ENCODE measurements at places on chromosomes 4 and X.

DNA sequence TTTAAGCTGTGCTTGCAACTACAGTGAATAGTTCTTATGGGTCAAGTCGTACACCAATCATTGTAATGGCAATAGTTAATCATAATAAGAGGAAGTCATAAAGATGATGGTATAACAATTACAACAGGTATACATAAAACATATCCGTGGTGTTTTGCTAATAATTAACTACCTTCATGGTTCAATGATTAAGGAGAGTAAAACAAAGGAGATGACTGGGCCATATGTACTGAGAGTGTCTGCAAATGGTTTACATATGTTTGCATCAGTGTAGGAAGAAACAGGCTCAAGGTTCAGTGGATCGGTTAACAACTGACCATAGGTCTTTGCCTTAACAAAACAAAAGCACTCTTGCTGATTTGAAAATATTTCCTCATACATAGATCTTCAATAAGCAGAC is 253.0 kb downstream of the COX7B2 start:
- no peak for DNase-seq

DNA sequence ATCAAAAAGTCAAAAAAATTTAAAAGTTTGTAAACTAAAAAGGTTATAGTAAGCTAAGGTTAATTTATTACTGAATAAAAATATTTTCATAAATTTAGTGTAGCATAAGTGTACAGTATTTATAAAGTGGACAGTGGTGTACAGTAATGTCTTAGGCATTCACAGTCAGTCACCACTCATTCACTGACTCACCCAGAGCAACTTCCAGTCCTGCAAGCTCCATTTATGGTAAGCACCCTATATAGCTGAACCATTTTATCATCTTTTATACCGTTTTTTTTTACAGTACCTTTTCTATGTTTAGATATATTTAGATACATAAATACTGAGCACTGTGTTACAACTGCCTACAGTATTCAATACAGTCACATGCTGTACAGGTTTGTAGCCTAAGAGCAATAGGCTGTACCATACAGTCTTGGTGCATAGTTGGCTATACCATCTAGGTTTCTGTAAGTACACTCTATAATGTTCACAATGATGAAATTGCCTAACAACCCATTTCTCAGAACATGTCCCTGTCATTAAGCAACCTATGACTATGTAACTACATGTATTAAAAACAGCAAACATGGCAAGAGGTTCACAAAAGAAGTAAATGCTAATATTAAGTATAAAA is 18.6 kb downstream of the ACSL4 start:
- no peak for DNase-seq

GRCh38 chr4:152325831-152326230 is 210.1 kb downstream of the FBXW7 start:
- no peak for DNase-seq

DNA sequence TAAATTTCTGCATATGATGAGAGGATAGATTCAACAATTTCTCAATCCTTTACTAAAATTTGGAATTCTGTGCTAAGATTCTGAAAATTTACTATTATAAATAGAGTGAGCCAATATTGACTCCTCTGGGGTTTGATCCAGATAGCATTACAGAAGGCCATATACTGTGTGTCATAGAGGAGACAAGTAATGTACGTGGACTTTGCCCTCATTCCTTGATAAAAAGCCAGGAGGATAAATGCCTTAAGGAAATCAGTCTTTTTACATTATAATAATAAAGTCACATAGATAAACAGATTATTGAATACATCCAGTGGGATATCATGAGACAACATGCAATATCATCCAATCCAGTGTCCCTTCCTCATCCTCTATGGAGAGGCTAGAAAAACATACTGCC is 188.0 kb upstream of the HDX start:
- no peak for DNase-seq

DNA sequence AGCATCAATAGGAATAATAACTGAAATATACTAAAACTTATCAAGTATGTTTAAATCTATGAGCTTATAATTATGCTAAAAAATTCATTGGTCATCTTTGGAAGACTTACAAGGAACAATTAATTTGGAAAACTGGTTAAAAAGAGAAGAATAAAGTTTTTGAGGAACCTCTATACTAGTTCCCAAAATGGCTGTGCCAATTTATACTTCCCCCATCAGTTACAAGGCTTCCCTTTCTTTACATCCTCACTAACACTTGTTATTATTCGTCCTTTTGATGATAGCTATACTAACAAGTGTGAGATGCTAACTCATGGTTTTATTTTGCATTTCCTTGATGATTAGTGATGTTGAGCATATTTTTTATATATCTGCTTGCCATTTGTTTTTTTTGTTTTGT is 17.1 kb downstream of the OGT start:
- DNase-seq: no peak

GRCh38 chr4:147617841-147618691 is 869 bp downstream of the TMEM184C start:
- DNase-seq: no peak

DNA sequence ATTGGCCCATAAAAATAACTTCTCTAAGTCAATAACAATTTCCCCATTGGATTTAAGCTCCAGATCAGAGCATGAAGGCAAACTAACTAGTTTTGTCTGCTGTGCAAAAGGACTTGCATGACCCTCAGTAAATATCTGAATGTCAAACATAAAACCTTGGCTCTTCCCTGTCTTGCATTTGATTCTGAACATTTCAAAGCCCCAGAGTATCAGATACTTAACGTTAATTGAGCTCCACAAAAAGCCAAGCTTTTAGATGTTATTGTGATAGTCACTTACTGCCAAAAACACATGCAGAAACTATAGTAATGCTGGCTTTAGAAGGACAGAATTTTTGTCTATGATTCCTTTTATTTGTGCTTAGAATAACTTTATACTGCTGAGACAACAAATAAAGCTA is 664.2 kb downstream of the ADGRL3 start:
- DNase-seq: no peak

GRCh38 chr4:168688584-168688983 is 191.7 kb downstream of the PALLD start:
- no peak for DNase-seq

DNA sequence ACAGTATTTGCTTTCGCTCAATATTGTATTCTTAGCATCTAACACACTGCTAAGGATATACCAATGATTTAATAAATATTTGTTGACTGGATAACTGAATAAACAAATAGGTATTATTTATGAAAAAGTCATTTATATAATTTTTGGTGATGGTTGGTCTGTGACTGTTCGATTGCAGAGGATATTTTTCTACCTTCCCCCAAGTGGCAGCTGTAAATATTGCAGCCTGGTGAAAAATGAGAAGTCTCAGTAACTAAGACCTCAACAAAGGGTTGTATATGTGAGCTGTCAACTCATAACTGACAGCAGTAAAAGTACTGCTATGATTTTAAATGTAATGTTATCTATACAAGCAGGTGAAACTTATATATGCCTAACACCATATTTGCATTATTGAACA is 36.0 kb downstream of the HTR2C start:
- DNase-seq: no peak

DNA sequence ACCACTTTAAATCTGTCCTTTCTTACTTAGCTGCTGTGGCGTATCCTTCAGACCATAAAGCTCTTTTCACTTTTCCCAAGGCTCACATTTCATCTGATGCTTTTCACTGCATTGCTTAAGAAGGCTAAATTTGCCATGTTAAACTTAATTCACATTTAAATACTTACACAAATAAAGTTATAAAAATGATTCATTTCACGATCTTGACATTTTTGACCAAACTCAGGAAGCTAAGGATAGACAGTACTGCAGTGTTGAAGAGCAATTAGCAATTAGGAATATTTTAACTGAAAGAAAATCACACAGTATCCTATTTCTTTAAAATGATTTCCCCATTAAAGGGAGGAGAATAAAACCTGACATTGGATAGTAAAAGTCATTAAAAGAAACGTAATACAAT is 1038.6 kb downstream of the STPG2 start:
- DNase-seq: no peak

DNA sequence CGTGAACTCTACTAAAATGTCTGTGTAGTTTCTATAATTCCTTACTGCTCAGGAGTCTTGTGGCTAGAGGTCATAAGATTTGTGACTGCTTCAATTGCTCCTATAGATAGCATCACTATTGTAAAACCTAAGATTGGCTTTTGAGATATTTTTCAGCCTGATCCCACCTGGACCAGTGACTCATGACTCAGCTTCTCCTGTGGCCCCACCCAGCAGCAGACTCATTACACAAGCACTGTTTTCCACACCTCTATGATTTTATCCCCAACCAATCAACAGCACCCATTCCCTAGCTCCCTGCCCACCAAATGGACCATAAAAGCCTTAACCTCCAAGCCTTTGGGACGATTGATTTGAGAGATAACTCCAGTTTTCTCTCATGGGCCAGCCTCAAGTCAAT is 1157.0 kb upstream of the INTU start:
- no peak for DNase-seq

DNA sequence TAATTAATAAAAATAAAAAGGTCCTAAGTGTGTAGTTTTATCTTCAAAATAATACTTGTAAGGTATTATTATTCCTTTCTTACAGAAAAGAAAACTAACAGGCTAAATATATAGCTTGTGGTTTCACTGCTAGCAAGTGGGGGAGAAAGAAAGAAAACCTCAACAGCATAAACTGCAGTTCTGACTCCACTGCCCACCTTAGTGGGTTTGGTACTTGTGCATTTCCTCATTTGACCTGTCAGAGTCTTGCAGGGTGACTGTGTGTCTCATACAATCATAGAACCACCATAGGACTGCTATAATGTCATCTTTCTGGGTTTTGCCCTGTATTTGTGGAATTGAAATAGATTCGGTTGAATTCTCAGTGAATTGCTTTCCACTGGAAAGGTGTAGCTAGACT is 94.7 kb upstream of the PUDP start:
- DNase-seq: no peak

DNA sequence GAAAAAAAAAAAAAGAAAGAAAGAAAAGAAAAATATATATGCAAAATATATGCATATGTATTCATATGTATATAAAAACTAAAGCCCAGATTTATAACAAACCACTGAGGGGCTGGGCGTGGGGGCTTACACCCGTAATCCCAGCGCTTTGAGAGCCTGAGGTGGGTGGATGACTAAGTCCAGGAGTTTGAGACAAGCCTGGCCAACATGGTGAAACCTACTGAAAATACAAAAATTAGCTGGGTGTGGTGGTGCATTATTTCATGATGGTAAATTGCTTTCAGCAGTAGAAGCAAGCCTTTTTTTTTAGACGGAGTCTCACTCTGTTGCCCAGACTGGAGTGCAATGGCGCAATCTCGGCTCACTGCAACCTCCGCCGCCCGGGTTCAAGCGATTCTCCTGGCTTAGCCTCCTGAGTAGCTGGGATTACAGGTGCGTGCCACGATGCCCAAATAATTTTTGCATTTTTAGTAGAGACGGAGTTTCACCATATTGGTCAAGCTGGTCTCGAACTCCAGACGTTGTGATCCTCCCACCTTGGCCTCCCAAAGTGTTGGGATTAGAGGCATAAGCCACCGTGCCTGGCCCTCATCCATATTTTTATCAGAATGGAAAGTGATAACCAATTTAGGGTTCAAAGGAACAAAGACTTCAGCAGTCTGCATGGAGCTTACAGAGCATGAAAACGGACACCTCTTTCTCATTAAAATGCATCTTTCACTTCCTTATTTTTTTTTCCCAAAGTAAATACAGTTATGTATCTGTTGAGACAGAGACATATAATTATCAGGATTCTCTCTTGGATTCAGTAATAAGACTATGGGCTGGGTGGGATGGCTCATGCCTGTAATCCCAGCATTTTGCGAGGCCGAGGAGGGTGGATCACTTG is 27.7 kb upstream of the MOB1B start:
- no peak for DNase-seq

GRCh38 chrX:145393702-145394235 is 146.5 kb downstream of the SPANXN1 start:
- no peak for DNase-seq

GRCh38 chr4:77264826-77265225 is 107.8 kb downstream of the CCNG2 start:
- DNase-seq: no peak

GRCh38 chr4:2259541-2260343 is 2.2 kb downstream of the MXD4 start:
- DNase-seq: no peak

- no peak for DNase-seq
These were observed 33.5 kb upstream of the CHRNA9 start for GRCh38 chr4:40301603-40302002.

DNA sequence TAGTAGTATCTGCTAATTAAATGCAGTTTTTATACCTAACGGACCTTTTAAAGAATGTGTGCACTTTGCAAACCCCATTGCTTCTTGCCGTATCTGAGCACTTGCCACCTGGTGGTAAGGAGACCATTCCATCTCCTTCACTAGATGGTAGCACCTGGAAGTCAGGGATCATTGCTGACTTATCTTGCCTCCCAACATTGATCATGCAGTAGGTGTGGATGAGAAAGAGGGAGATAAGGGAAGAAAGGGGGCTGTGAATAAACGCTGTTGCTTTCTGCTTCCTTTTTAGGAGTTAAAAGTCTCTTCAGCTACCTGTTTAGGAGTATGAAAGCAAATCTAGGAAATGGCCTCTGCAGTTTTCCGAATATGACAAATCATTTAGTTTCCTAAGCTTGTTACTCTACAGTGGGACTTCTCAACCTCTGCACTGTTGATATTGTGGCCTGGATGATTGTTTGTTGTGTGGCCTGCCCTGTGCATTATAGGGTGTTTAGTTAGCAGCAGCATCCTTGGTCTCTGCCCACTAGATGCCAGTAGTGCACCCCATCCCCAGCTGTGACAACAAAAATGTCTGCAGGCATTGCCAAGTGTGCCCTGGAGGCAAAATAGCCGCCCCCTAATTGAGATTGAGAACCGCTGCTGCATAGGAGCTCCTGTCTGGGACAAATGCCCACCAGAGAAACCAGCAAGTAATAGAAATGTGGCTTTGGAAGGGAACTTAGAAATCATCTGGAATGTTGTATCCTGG is 38.8 kb downstream of the GAB1 start:
- DNase-seq: no peak

GRCh38 chr4:185566972-185567371 is 31.7 kb upstream of the PDLIM3 start:
- no peak for DNase-seq

GRCh38 chrX:131366407-131366806 is 77.3 kb upstream of the IGSF1 start:
- no peak for DNase-seq

DNA sequence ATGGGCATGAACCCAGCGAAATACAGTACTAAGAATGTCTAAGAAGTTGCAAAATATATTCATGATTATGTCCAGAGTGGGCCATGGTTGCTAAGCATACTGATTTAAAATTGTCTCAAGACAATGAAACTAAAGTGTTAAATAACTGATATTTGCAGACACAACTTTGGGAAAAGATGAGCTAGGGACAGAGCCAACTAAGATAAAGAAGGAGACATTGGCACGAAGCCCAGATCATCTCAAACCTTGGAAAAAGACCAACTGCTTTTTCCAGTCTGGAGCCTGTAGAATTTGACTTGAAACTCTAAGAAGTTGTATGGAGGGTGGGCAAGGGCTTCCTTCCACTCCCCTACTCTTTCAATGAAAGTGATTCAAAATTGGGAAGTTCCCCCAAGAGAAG is 108.5 kb upstream of the GLRA2 start:
- DNase-seq: no peak

- DNase-seq: no peak
These were observed 106.3 kb downstream of the LINC00632 start for GRCh38 chrX:140815868-140816267.

- no peak for DNase-seq
These were observed 3.6 kb downstream of the SMIM10L2A start for GRCh38 chrX:135425026-135425965.

Data from stimulated activated naive CD4-positive, alpha-beta T cell treated with Interleukin-2 at 50 U/mL for 16 hours (primary cell).